ENCODE measurements at places on chromosomes 7 and 10. TPM values are rescaled to one million over a fixed set of nuclear protein-coding genes. Genes with fewer than 3 reads are reported as not detected.

PRKAR2B gene
- total RNA-seq, result 6.2 TPM

CHAT gene
- total RNA-seq, result not detected

VPS50 gene
- 37.2 TPM for total RNA-seq

DNA sequence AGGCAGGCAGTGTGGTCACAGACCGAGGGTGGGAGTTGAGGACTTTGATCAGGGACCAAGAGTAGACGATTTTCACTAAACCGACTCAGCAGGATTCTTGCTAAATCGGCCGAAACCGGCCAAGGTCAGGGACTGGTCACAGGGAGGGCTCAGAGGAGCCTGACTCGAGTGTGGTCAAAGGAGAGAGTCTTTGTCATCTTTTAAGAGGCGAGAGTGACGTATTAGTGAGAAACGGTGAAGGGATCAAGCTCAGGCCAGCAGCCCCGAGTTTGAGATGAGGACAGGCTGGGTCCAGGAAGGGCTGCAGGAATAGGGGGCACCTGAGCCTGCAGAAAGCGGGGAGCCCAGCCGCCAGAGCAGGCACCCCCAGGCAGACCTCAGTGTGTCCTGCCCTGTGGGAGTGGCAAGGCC, 41.6 kb upstream of the FAM20C start:
- DNase-seq, result peak; percentile 84

GRCh38 chr7:104961821-104962220, 52.2 kb upstream of the KMT2E start:
- no peak for DNase-seq

- DNase-seq, result no peak
These were observed 27.2 kb downstream of the PTPRN2 start for GRCh38 chr7:158560386-158560785.

Measured in thyroid gland (tissue), 4 donors.